Activated T-cell treated with anti-CD3 and anti-CD28 coated beads for 24 hours (primary cell): ENCODE measurements at places on chromosomes 16 and 17.
A peak's percentile ranks its signal among the peaks of the same experiment; 100 is the strongest.

GRCh38 chr17:33753452-33753851 is 460.4 kb upstream of the ASIC2 start:
- no peak for DNase-seq

GRCh38 chr17:41957869-41958439 is 8.6 kb upstream of the CNP start:
- no peak for DNase-seq

DNA sequence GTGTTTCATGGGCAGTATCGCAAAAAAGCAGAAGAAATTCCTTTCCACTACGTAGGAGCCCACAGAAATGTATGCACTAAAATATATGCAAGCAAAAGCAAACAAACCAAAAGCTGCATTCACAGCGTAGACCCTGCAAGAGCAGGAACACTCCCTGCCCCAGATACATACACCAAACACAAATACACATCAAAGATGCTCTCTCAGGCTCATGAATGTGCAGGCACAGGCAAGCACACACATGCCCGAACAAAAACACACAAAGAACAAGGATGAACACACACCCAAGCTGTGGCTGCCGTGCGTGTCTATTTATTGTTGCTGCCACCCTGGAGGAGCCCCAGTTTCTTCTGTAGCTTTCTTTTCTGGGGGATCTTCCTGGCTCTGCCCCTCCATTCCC is 1.7 kb downstream of the NUPR1 start:
- DNase-seq, result no peak

DNA sequence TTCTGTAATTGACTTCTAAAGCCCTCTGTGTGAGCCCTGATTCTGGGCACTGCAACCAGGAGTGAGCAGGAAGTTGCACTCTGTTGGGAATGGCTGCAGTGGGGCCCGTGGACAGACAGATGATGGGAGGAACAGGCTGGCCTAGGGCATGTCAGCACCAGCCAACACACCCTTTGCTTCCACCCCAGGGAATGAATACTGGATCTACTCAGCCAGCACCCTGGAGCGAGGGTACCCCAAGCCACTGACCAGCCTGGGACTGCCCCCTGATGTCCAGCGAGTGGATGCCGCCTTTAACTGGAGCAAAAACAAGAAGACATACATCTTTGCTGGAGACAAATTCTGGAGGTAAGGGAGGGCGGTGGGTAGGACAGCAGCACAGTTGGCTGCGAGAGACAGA is 10.8 kb upstream of the LPCAT2 start:
- DNase-seq, result no peak

DNA sequence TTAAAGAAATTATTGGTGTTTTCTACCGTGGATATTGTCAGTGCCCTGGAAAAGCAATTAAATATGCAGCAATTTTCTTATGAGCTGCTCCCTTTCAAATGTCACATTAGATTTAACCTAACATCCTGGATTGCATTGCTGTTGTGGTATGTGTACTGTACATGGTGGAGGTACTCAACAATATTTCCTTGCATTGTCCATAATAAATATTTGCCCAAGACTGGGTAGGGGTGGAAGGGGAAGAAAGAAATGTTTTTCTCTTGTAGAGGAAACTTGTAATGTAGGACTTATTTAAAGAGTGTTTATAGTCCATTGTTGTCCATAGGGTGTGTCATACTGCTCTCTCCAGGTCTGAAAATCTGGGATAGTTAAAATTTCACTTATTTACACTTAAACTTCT is 346.2 kb upstream of the TBX2 start:
- DNase-seq, result no peak

- peak; percentile 59 for DNase-seq
Measured at GRCh38 chr17:45948881-45949624, 50.0 kb upstream of the STH start.

- DNase-seq, result no peak
Measured at GRCh38 chr17:73430848-73431247, 119.0 kb upstream of the CDC42EP4 start.

DNA sequence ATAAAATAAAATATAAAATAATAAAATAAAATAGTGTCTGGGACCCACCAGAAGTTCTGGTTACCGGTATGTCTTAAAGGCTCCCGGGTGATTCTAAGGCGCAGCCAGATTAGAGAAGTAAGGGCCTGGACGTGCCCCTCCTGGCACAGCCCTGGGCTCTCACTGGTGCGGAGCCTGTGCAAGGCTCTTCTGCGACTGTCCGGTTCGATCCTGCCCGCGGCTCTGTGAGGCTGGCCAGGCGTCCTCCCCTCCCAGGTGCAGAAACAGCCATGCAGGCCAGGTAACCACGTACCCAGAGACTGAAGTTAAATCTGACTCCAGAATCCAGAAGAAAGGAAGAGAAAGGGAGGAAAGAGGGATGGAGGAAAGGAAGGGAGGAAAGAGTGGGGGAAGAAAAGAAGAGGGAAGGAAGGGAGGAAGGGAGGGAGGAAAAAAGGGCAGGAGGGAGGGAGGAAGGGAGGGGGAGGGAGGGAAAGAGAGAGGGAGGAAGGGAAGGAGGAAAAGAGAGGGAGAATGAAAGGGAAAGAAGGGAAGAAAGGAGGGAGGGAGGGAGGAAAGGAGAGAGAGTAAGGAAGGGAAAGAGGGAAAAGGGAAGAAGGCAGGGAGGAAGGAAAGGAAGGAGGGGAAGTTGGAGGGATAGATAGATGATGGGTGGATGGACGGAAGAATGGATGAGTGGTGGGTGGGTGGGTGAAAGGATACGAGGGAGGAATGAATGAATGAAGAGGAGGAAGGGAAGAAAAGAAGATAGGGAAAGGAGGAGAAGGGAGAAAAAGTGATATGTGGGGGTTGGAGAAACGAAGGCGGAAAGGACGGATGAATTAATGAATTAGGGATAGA is 42.3 kb downstream of the C16orf82 start:
- no peak for DNase-seq

DNA sequence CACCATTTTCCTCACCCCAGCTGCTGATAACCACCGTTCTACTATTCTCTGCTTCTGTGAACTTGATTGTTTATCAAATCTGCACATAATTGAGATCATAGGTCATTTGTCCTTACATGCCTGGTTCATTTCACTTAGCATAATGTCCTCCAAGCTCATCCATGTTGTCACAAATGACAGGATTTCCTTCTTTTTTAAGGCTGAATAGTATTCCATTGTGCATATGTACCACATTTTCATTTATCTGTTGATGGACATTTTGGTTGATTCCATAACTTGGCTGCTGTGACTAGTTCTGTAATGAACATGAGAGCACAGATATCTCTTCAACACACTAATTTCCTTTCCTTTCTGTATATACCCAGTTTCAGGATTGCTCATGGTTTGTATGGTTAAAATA is 225.3 kb upstream of the TBX2 start:
- no peak for DNase-seq

DNA sequence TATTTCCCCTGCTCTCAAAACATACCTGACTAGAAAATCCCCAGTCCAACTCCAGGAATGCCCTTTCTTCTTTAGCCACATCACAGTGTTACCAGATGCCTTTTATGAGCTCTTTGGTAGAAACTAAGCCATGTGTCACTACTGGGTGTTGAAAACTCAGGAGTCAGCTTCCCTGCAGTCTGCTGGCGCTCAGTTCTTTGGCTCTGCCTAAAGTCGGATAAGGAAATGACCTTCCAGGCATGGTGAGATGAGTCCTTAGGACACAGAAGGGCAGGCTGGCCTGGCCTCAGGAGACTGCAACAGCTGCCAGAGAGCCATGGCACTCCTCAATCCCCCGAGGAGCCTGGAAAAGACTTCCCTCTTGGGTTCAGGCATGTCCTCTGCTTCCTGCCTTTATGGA is 89.1 kb downstream of the CDH13 start:
- DNase-seq, result no peak

- no peak for DNase-seq
Measured at GRCh38 chr16:10519297-10519696, 61.1 kb downstream of the EMP2 start.

GRCh38 chr16:85492295-85492864 is 120.7 kb upstream of the GSE1 start:
- no peak for DNase-seq
